ENCODE measurements at places on chromosomes 2 and 18.

GRCh38 chr2:121387591-121388325 lies 102.8 kb upstream of the TFCP2L1 start:
- DNase-seq: no peak

DNA sequence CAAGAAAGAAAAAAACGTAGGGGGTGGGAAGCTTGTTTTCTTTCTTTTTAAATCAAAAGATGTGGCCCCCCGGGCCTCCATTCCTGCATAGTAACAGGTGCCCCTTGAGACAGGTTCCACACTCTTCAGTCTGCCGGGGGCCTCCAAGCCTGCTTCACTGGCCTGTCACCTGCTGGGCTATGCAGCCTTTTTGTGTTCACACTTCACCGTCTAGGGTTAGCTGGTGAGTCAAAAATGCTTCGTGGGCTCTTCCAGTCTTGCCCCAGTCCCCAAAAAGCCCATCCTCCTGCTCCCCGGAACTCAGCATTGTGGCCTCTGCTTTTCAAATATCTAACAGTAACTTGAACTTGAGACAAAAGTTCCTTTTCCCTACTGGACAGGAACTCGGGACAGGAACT lies 67.9 kb downstream of the POLR1A start:
- DNase-seq: no peak

- DNase-seq: no peak
Observed at GRCh38 chr2:113672326-113672932, 45.4 kb downstream of the RABL2A start.

- DNase-seq: no peak
Observed at GRCh38 chr2:152715112-152715511, 2.1 kb downstream of the PRPF40A start.

GRCh38 chr2:110662560-110662959 lies 15.3 kb downstream of the BUB1 start:
- no peak for DNase-seq

- no peak for DNase-seq
Observed at GRCh38 chr2:241393524-241394196, 37.6 kb downstream of the FARP2 start.

- DNase-seq: no peak
Observed at GRCh38 chr18:58674863-58675472, 3.7 kb downstream of the MALT1 start.

- DNase-seq: no peak
Observed at GRCh38 chr2:186940463-186940862, 91.5 kb upstream of the ZSWIM2 start.

GRCh38 chr2:2828774-2829368 lies 497.8 kb upstream of the MYT1L start:
- DNase-seq: no peak

DNA sequence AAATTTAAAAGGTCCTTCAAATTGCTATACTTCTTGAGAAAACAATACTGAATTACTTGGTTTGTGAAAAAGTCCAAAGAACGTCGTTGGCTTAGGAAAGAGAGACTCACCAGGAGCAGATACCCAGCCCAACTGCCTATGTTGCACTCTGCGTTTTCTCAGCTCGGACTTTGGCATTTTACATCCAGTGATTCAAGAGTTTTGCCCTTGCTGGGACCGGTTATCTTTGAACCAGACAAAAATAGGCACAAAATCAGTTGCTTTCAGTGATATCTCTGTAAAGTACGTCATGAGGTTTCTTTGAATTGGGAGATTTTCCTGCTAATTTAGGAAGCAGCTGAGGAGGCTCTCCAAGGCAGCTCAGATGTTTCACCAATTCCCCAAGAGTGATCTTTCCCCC lies 29.3 kb downstream of the FHOD3 start:
- no peak for DNase-seq

GRCh38 chr2:217363470-217363869 lies 503.6 kb upstream of the TNP1 start:
- DNase-seq: no peak

- no peak for DNase-seq
Observed at GRCh38 chr2:74104839-74105238, 42.9 kb downstream of the BOLA3 start.

GRCh38 chr18:9866627-9867026 lies 19.1 kb upstream of the TXNDC2 start:
- DNase-seq: no peak

- DNase-seq: no peak
Observed at GRCh38 chr18:62420513-62421209, 95.6 kb downstream of the TNFRSF11A start.

GRCh38 chr2:157722580-157723234 lies 94.0 kb upstream of the ACVR1C start:
- DNase-seq: no peak

- DNase-seq: no peak
Observed at GRCh38 chr2:174235680-174236079, 12.7 kb downstream of the OLA1 start.

DNA sequence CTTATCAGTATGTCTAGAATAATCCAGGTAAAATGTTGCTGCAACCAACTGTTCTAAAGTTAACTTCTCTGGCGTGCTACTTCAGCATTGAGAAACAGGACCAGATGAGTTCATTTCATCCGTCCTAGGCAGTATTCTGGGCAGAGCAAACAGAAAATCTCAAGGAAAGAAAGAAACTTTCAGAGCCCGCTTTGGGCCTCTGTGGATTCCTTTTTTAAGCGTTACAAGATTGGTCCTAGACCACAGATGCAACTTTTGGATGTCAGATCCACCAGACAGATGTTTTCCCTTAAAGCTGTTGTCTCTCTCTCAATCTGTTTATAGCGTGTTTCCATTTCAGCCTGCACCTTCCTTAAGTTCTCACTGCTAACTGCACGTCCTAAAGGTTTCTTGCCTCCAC lies 75.0 kb downstream of the BCL2 start:
- no peak for DNase-seq

- no peak for DNase-seq
Observed at GRCh38 chr2:112073875-112074274, 18.8 kb downstream of the TMEM87B start.

GRCh38 chr18:63216516-63217311 lies 102.9 kb downstream of the BCL2 start:
- no peak for DNase-seq

- DNase-seq: no peak
Observed at GRCh38 chr2:174566871-174567270, 30.7 kb downstream of the WIPF1 start.

DNA sequence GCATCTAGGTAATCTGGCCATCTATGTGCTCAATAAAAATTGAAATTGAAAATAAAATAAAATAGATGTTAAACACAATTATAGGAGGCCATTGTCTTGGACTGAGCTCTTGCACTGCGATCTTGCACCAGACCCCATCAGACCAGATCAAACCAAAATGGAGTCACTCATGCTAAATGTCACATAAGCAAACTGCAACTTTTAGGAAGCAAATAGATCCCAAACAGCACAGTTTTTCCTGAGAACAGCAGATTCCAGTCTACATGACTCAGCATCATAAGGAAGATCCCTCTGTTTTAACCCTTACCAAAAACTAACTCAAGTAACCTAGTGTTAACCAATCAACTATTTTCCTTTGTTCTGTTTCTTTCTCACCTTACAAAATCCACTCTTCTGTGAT lies 57.7 kb upstream of the LRP1B start:
- no peak for DNase-seq

- no peak for DNase-seq
Observed at GRCh38 chr2:200302940-200303727, 3.4 kb upstream of the SPATS2L start.

DNA sequence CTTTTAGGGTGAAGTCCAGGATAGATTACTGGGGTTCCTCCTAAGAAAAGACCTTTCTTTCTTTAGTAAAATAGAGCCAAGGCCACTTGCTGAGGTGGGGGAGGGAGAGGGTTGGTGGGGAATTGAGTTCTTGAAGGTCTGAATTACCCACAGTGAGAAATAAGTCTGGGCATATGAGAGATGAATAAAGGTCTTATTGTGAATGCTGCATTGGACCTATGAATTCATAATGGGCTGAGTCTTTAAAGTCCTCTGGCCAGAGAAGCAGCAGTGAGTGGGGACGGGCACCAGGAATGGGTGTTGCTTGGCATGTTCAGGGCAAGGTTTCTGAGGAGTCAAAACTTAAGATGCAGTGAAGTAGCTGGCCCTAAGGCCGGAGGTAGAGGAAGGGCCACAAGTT lies 10.5 kb downstream of the MAPRE3 start:
- no peak for DNase-seq

GRCh38 chr2:95728878-95729596 lies 137.2 kb downstream of the TRIM43 start:
- peak; percentile 25 for DNase-seq

DNA sequence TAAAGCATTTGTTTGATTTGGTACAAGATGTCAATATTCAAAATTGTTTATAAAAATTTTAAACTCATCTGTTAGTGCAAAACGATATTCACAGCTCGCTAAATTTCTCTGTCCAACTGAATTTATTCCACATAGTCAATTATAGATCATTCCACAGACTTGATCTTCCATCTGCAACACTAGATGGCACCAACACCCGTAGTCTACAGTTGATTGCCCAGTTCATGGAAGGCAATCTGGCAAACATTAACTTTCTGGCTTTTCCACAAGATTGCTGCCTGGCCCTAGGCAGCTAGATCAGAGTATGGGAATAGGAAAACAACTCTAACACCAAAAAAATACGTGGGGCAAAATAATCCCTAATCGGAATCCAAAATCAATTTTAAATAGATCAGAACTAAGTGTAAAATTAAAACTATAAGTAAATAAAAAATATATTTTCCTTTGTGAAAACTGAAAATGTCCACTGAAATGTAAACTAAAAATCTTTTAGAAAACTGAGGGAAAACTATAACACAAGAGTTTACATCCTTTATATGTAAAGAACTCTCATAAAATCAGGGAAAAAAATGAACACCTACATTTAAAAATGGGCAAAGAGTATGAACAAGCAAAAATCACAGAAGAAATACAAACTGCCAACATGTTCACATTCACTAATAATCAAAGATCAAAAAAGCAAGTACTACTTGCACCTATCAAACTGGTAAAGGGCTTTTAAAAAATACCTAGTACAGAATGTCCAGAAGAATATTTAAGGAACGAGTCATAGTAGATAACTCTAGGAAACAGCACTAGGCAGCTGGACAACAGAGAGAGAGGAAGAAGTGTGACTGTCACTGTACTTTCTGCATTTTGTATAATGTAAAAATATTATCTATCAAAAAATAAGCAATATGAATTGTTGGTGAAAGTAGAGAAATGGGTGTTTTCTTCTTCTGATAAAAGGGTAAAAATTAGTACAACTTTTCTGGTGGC lies 35.0 kb downstream of the RTN4 start:
- peak; percentile 48 for DNase-seq

DNA sequence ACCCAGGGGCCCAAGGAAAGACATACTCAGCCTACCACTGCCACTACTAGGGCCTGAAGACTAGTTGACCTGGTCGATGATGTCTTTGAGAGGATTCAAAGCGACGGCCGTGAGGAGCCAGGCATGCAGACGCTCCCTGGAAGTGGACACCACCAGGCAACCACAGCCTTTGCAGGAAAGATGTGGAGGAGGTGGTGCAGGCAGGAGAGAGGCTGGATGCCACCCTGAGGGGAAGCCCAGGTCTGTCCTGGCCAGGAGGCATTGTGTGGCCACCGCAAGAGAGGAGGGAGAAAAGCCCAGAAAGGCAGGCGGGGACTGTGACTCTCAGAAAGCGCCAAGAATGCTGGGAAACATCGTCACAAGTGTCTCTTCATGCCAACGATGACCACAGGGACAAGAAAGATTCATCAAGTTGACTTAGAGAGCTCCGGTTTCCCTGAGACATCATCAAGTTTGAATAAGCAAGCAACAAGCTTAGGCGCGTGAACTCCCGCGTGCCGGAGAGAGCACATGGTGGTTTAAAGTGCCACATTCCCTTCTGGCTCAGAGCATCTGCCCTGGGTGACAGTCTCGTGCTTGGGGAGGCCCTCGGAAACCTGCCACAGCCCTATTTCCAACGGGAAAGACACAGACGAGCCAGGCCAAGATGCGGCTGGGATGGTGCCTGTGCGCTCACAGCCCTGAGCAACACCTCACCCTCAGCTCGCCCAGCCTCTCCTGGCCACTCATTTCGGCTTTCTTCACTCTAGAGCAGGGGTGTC lies 464.5 kb upstream of the SALL3 start:
- DNase-seq: no peak

DNA sequence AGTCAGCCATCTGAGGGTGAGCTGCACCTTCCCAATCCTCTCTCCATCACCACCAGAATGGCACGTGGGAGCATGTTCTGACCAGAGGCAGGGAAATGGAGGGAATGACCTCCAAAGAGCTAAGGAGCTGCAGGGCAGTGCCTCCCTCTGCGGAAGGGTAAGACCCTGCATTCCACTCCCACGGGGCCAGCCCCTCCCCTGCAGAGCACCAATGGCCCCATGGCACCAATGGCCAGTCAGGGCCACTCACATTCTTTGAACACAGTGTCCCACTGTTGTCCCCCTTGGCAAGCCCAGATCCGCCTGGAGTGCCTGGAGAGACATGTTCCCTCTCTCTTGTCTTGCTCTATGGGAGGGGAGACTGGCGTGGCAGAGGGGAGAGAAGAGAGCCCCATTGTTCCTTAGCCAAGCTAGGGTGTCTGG lies 164.4 kb downstream of the TNS1 start:
- DNase-seq: no peak

DNA sequence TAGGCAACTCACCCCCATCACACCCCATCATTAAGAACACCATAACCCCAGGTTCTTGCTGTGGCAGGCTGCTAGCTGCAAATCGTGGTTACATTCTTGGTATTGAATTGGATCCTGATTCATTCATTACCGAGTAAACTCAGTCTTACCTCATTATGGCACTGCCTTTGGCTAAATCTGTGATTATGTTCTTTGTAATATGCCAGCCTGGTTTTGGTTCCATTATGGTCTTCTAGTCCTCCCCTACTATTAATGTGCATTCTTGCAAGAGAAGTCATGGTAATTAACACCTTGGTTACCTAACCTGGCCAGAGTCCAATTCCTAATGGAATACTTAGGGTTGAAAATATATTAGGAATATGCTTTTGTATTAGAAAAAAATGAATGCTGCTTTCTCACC lies 258.9 kb upstream of the APCDD1 start:
- no peak for DNase-seq

DNA sequence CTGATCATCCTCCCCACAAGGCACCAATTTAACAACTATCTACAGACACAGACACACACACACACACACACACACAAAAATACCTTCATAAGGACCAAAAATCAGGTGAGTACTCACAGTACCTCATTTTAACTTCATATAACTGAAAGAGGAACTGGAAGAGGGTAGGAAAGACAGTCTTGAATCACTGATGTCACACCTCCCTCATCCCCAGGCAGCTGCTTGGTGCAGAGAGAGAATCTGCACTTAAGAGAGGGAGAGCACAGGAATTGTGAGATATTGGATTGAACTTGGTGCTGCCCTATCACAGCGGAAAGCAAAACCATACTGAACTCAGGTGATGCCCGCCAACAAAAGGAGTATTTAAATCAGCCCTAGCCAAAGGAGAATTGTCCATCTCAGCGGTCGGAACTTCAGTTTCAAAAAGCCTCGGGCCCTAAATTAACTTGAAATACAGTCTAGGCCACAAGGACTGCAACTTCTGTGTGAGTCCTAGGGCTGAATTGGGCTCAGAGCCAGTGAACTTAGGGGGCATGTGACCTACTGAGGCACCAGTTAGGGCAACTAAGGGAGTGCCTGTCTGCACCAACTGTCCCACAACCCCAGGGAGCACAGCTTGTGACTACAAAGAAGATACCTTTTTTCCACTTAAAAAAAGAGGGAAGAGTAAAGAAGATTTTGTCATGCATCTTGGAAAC lies 211.1 kb downstream of the LRATD1 start:
- DNase-seq: no peak
